ENCODE measurements at places on chromosomes 7 and 10.

DNA sequence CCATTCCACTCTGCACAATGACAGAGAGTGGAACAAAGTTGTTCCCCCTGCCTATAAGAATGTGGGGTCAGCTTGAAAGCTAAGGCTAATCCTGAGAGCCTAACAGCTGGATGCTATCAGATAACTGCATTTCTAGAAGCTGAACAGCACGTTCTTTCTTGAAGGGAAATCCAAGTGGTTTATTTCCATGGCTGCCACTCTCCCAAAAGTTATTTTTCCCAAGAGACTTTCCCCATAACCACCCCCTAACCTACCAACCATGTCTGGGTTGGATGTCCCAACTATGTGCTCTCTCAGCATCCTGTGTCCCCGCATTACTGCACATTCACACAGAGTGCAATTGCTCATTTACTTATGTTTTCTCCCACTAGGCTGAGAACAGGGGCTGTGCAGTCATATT, 140.7 kb upstream of the ANKRD1 start:
- no peak for DNase-seq

GRCh38 chr10:124253006-124253405, 159.6 kb upstream of the CHST15 start:
- no peak for DNase-seq

DNA sequence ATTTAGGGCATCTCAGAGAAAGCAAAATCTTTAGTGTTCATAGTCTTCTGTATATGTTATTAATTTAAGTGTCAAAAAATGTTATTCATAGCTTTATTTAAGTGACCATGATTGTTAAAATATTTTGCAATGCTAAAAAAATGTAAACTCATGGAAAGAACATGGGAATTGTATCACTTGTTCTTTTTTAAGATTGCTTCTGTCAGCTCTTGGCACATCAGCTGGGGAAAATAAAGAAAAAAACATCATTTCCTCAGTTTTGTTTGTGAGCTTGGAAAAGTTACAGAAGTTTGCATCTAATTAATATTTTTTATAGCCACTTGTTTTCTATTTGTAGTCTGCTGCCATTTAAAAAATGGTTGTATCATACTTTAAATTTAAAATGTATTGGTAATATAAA, 285.9 kb upstream of the CSTF2T start:
- no peak for DNase-seq

DNA sequence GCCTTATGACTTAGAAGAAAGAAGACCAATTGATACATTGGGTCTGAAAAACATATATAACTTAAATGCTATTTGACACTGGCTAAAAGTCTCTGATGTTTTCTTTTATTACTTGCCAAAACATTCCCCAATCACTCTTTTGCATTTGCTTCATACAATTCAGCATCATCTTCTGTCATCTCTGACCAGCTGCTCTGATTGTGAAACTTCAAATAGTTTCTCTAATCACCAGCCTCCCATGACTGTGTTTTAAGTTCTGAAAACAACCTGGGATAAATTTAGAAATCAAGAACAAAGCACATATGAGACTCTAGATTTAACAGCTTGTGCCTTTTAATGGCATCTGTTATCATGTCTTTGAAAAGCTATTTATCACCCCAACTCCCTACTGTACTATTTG, 208.4 kb upstream of the KCND2 start:
- DNase-seq: no peak

GRCh38 chr10:19031763-19032162, 16.8 kb upstream of the MALRD1 start:
- no peak for DNase-seq

GRCh38 chr7:8320174-8320573, 58.2 kb upstream of the ICA1 start:
- DNase-seq: no peak

DNA sequence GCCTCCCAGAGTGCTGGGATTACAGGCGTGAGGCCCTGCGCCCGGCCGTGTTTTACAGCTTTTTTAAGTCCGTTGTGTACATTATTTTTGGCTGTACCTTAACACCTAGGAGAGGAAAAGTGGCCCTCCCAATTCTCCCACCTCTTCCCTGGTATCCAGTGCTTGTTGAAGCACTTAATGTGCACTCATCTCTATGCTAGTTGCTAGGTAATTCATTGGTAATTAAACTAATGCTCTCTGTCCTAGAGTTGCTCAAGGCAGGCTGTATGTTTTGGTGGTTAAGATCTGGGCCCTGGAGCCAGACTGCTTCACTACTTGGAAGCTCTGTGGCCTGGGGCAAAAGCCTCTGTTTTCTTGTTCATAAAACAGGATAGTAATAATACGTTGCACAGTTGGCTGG, 19.6 kb downstream of the AVPI1 start:
- no peak for DNase-seq

DNA sequence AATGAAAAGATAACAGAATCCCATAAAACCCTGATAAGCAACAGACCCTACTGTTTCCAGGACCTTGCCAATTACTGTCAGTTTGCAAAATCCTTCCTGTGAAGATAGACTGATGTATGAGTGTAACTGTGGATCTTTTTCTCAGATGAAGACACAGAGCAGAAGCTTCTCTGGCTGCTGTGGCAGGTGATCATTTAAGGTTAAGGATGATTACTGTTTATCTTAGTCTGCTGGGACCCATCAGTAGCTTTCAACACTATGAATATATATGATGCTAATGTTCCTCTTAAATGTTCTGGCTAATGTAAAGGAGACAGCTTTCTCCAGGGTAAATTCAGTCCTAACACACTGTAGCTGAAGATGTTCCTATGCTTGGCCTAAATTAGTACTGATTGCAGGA, 56.0 kb upstream of the CTTNBP2 start:
- no peak for DNase-seq

- no peak for DNase-seq
Observed at GRCh38 chr7:105204520-105204919, 184.2 kb downstream of the SRPK2 start.

DNA sequence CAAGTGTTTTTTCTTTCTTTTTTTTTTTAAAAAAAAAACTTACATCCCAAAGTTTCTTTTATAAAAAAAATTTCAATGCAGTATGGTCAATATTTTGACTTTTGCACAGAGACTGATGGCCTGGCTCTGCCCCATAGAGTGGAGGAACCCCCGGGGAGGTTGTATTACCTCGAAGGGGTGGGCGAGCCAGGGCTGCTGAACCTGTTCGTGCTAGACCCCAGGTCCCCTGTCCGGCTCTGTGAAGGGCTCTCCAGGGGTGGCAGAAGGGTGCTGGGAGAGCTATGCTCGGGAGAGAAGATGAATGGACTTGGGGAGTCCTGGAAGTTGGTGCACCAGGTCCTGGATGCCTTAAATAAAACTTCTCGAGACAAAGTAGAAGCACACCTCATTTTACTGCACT, 446.4 kb upstream of the KLF6 start:
- DNase-seq: no peak
